ENCODE measurements at places on chromosomes 2 and 18. TPM values are rescaled to one million over a fixed set of nuclear protein-coding genes. Genes with fewer than 3 reads are reported as not detected.
A peak's percentile ranks its signal among the peaks of the same experiment; 100 is the strongest.

DNA sequence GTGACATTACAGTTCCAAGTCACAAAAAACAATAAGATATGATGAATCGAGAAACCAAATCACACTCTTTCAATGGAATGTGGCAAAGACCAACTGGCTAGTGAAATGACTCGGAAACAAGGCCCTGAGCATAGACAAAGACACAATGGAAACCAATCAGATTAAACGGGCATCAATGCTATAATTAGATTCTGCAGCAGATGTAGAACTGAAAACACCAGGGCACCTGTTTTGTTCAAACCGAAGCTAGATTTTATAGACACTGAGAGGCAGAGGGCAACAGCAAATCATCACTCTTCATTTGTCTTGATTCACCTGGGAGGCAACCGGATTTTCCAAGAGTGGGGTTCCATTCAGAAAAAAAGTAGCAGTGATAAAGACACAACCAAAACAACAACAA, 92.8 kb upstream of the BARD1 start:
- no peak for DNase-seq

- no peak for DNase-seq
These were observed 39.3 kb upstream of the ITSN2 start for GRCh38 chr2:24399434-24400206.

DNA sequence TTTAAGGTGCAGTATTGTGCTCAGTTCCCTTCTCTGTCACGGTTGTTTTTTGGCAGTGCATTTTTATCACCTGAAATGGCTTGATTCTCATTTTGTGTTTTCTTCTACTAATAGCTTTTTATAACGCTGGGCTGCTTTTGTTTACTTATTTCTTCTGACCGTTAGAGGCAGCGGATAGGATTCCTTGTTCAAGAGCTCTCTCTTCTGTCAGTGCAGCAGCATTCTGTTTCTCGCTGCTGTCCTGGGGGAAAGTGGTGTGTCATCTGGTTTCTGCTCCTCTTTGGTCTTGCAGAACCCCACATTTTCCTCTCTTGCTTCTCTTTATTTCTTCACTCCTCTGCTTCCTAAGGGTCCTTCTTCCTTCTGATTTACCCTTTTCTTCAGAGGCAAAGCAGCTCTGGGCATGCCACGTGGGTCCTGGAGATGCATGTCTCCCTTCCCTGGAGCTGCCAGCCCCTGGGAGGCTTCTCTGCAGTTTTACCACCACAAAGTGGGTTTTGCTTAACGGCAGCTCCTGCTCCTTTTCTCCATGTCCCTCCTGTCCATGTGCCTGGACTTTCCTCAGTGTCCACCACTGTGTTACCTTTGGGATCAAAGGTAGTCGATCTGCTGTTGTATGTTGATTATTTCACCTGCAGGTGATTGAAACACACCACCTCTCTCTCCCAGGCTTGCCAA, 47.3 kb upstream of the SNTG2 start:
- DNase-seq, result no peak

DNA sequence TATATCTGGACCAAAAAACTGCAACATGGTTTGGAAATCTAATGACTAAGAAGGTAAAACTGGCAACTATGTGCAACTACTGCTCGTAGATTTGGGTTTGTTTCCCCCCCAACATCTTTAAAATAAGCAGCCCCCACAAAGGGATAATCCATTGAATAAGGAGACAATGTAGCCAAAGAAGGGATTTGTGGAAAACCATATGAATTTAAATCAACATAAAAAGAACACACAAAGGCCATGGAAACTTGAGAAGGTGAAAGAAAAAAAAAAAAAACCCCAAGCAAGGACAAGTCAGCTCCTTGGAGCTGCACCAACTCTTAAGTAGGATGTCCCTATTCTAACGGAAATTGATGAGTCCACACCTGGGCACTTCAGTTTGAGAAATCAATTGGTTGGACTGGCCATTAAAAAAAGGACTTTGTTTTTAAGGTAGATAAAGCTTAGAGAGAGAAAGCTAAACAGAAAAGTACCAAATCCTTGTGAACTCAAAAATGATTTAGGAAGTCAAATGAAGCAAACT, 53.7 kb upstream of the ST8SIA5 start:
- no peak for DNase-seq

DNA sequence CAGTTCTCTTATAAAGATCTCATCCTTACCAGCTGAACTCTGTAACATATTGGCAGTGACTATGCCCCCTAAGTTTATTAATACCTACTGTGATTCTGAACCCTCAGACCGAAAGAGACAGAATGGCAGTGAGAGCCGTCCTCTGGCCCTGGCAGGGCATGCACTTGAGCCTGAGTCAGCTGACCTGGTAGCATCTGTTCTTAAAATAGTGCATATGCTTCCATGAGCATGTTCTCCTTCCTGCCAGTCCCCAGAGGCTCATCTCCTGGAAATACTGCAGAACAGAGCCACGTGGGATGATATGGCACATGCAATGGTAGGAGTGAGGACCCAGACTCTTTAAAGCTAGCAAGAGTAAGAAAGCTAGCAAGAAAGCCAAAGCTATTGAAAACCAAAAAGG, 59.0 kb downstream of the RASGRP3 start:
- no peak for DNase-seq

GRCh38 chr2:234606896-234607295, 110.0 kb upstream of the ARL4C start:
- DNase-seq, result peak; percentile 6

DNA sequence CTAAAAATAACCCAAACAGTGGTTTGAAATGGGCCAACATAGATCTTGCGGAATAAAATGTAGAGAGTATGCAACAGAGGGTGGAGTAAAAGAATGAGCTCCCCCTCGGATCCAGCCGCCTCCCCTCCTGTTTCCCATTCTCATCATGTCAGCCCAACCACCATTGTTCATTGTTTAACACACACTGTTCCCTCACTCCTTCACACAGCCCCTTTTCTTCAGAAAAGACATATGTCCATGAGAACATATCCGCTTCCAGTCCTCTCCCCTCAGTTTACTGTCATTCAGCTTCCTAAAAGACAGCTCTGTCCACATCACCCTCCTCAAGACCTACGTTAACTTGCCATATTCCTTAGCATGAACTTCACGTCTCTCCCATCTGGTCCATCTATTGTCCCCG, 62.9 kb upstream of the SERTAD2 start:
- DNase-seq, result no peak

GRCh38 chr2:88659538-88659915, 31.9 kb upstream of the RPIA start:
- DNase-seq, result no peak

DNA sequence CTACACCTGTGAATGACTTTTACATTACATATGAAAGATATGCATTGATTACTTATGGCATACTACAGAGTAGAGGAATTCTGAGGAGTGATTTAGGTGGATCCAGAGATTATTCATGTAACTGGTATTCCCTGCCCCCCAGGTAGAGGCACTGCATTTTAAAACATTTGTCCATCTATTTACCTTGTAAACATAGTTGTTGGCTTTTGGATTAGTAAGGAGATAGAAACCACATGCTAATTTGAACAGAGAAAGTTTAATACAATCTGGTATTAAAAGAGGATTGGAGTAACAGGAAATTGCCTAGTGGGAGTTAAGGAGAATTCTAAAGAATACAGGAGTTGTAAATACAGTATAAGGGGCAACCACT, 15.9 kb downstream of the GALNT3 start:
- DNase-seq, result no peak

GRCh38 chr18:24964216-24964615, 387.8 kb downstream of the ZNF521 start:
- no peak for DNase-seq

DNA sequence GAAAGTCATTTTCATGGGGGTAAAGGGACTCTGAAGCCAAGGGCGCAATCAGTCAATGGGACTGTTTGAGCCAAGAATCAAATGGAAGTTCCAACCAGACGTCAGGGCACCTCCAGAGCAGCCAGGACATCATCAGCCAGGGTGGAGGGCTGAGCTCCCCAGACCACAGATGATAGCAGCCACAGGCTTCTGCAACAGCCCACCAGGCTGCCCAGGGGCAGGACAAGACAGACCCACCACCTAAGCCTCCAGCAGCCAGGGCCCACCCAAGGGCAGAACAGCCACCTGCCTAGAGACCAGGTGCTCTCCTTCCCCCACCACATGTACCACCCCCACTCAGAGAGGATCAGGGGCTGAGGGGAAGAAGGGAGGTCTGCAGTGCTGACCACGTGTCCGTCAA, 53.8 kb upstream of the SLC66A3 start:
- no peak for DNase-seq

DNA sequence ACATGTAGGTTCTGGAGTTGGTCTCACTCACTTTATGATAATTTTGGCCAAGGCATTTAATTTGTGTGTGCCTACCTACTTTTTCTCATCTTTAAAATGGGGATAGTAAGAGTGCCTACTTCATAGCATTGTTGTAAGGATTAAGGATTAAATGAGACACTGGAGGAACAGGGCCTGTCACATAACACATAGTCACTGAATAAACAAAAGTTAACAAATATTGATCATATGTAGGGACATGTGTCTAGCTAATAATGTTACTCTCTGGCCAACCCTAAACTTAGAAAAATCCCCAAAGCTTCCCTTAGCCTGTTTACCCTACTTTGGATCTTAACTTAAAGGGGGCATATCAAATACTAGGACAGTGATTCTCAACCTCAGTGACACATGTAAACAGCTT, 169.9 kb downstream of the MYO1B start:
- no peak for DNase-seq

DNA sequence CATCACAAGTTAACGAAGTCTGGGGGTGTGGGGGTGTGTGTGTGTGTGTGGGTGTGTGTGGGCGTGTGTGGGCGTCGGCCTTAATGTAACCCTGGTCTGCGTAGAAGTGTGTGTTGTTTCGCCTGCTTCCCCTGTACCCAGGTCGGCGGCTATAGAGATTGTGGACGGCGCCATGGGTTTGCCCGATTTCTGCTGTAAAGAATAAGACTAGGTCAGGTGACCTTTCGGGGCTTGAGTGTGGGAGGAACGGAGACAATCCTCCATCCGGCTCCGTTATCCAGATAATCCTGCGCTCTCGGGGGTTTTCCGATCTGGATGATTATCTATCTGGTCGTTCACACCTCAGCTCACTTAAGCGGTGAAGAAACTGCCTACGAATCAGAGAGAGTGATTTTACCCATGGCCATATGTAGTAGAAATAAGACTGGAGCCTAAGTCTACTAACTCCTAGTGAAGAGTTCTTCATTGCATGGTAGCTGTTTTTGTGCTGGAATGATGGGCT, 543 bp downstream of the HADHB start:
- DNase-seq, result no peak

Gene ALLC
- total RNA-seq, result not detected

Gene CRYGC
- not detected for total RNA-seq

Gene POTEJ
- not detected for total RNA-seq

Gene TBR1
- total RNA-seq, result not detected

Gene DOK1
- total RNA-seq, result 14.3 TPM

Gene FAM237A
- total RNA-seq, result not detected

Gene VSNL1
- 108 TPM for total RNA-seq

Gene CHRND
- not detected for total RNA-seq

Gene BCL2L11
- total RNA-seq, result 22.9 TPM

All from H1 (cell line).